ENCODE measurements at places on chromosomes 13 and 19.
A peak's percentile ranks its signal among the peaks of the same experiment; 100 is the strongest.

- peak; percentile 70 for DNase-seq
Observed at GRCh38 chr19:57171551-57172081, 4.3 kb upstream of the DUXA start.

DNA sequence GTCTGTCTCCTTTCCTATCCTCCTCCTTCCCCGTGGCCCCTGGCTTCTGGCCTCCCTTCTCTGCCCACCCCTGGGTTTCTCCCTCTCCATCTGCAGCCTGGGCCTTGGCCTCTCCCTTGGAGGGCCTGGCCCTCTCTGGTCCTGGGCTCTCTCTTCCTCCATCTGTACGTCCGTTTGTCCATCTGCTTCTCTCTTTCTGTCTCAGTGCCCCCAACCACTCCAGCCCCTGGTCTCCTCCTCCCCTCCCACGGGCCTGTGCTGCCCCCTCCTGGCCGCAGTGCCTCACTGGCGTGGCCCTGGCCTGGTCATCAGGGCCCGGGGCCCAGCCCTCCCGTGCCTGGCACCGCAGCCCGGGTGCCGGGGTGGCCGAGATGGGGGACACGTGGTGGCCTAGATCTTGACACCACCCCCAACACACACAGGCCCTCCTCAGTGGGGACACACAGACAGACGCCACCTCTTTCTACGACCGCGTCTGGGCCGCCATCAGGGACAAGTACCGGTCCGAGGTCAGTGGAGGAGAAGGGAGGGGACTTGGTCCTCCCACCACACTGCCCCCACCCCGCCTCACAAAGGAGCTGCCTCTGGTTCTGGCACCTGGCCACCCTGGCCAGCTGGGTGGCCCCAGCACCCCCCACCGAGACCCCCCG lies 11.3 kb downstream of the PRKCSH start:
- peak; percentile 42 for DNase-seq

GRCh38 chr13:104256701-104257100 lies 1190.5 kb upstream of the SLC10A2 start:
- no peak for DNase-seq

- DNase-seq, result no peak
Observed at GRCh38 chr19:13353625-13354024, 152.7 kb downstream of the CACNA1A start.

GRCh38 chr13:102461302-102461701 lies 59.5 kb upstream of the FGF14 start:
- no peak for DNase-seq

DNA sequence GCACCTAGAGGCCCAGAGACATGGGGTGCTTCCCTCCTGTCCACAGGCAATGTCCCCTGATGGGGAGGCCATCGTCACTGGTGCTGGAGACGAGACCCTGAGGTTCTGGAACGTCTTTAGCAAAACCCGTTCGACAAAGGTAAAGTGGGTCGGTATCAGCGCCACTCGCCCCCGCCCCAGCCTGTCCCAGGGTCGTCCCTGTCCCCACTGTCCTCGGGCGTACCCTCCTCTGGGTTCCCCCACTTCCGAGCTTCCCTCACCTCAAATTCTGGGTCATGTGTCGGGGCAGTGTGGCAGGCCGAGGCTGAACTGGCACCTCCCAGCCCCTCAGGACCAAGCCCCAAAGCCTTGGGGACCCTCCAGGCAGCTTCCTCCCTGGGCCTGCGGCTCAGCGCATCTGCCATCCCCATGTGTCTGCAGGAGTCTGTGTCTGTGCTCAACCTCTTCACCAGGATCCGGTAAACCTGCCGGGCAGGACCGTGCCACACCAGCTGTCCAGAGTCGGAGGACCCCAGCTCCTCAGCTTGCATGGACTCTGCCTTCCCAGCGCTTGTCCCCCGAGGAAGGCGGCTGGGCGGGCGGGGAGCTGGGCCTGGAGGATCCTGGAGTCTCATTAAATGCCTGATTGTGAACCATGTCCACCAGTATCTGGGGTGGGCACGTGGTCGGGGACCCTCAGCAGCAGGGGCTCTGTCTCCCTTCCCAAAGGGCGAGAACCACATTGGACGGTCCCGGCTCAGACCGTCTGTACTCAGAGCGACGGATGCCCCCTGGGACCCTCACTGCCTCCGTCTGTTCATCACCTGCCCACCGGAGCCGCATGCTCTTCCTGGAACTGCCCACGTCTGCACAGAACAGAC lies 4.4 kb upstream of the TEKTIP1 start:
- DNase-seq, result no peak

DNA sequence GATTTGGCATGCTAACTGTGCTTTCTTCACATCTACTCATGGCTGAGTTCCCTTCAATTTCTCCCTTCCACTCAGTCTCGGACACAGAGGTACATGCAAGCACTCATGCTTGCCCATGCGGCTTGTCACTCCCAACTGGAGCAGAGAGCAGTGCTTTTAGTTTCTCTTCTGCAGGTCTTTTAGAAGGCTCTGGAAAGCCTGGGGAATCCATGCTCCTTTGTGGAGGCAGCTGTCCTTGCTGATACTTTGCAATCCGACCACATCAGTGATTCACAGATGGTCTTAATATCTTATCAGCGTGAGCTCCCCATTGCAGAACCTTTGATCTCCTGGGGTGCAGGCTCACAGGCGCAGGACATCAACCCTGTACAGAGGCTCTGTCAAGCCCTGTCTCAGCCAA lies 203.9 kb downstream of the COL4A1 start:
- peak; percentile 69 for DNase-seq

GRCh38 chr19:7637374-7638256 lies 705 bp downstream of the STXBP2 start:
- DNase-seq, result peak; percentile 25

DNA sequence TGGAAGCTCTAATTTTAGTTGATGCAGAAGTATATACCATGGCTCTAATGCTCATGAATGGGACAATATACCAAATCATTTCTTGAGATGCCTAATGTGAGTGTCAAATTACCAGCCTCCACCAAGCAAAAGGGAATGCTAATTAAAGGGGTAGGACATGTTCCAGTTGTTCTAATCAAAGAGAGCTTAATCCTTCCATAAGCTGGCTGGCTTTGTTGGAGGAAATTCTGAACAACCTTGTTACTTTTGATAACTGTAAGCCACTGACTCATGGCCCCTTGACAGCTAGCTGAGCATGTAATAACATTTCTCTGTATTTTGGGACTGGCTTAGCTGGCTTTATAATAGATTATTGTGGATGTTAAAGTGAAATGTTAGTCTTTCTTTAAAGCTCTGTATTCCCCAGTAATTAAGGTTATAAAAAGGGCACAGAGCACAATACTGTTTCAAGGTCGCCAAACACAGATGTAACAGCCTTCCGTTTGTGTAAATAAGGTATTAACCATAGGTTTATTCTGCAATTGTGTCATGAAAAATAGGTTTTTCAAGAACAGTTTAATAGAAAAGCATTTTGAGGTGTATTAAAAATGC lies 1194.0 kb downstream of the PCDH9 start:
- no peak for DNase-seq

- no peak for DNase-seq
Observed at GRCh38 chr13:44440046-44440608, 66.5 kb downstream of the SERP2 start.

- DNase-seq, result no peak
Observed at GRCh38 chr13:20505405-20506366, 20.0 kb downstream of the CRYL1 start.

DNA sequence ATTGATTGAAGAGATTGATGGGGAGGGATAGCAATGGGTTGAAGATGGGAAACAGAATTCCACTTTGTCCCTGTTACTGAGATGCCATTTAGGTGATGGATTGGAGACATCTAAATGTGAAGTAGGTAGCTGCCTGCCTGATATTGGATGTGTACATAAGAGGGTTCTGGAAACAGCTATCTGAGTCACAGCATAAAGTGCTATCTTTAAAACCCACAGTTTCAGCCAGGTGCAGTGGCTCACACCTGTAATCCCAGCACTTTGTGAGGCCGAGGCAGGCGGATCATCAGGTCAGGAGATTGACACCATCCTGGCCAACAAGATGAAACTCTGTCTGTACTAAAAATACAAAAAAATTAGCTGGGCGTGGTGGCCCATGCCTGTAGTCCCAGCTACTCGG lies 72.6 kb downstream of the DNAJC3 start:
- DNase-seq, result no peak

GRCh38 chr19:45177817-45178261 lies at the start of gene TRAPPC6A:
TSS of gene TRAPPC6A (minus strand) at chr19:45178237. CDS start at chr19:45178218, 19 bp downstream.
- DNase-seq, result no peak

- DNase-seq, result no peak
Observed at GRCh38 chr13:42137856-42138537, 89.5 kb downstream of the DGKH start.

DNA sequence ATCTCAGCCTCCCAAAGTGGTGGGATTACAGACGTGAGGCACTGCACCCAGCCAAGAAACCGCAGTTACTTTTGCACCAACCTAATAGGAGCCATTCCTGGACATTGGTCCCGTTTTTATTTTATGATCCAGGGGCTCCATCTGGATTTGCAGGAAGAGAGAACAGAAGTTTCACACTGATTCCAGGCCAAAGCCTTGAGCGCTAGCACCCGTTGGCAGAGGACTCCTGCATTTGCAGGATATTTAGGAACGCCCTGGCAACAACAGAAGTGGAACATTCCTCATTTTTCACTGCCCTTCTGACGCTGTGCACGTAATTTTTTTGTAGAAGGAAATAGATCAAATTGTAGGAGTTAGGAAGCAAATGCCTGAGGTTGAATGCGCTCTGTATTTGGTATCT lies 11.7 kb upstream of the SULT2A1 start:
- DNase-seq, result no peak
